ENCODE measurements at places on chromosomes 1 and 21. TPM values are rescaled to one million over a fixed set of nuclear protein-coding genes. Genes with fewer than 3 reads are reported as not detected.

GRCh38 chr1:235087906-235088305 is 40.7 kb downstream of the TOMM20 start:
- DNase-seq: no peak

GRCh38 chr1:88472714-88473113 is 211.4 kb upstream of the PKN2 start:
- DNase-seq: no peak

- peak; percentile 49 for DNase-seq
These were observed 13.3 kb upstream of the TBX15 start for GRCh38 chr1:119001181-119002027.

DNA sequence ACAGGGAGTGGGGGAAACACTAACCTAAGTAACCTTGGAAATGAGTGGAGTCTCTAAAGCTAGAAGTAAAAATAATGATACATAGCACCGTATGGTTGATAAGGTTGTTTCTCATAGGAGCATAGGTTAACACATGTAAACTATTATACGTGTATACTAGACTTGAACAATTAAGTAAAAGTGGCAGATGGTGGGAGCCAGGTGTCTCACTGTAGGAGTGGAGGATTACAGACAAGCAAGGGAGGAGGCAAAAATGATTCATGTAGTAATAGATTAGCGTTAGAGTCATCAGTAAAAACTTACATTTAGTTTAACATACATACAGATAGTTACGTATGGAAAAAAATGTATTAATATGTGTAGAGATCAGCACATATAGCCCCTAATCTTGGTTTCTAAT is 138.4 kb upstream of the DSCAM start:
- no peak for DNase-seq

- DNase-seq: peak; percentile 68
These were observed 64.0 kb downstream of the SLC19A1 start for GRCh38 chr21:45478115-45478801.

GRCh38 chr1:119986007-119986497 is 83.4 kb downstream of the NOTCH2 start:
- no peak for DNase-seq

DNA sequence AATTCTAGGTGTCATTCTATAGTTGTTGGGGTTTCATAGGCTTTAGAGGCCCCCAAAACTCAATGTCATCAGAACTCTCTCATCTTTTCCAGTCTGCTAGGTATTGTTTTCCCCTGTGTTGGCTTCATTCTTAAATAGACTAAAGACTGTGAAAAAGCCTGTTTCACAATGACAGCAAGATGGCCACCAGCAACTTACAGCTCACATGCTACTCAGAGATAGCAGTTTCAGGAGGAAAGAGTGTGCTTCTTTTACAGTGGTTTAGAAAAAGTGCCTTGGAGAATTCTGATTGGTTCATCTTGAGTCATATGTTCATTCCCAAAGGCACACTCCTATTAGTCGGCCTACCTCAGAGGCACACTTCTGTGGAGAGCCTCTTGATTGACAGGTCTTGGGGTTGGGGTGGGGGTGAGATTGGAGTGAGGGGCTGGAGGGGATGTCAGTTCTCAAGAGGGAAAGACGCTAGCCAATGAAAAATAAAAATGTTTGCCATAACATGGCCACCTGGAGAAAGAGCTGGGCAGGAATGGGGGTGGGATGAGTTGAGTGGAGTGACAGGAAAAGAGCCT is 8.5 kb downstream of the IL23R start:
- DNase-seq: no peak

DNA sequence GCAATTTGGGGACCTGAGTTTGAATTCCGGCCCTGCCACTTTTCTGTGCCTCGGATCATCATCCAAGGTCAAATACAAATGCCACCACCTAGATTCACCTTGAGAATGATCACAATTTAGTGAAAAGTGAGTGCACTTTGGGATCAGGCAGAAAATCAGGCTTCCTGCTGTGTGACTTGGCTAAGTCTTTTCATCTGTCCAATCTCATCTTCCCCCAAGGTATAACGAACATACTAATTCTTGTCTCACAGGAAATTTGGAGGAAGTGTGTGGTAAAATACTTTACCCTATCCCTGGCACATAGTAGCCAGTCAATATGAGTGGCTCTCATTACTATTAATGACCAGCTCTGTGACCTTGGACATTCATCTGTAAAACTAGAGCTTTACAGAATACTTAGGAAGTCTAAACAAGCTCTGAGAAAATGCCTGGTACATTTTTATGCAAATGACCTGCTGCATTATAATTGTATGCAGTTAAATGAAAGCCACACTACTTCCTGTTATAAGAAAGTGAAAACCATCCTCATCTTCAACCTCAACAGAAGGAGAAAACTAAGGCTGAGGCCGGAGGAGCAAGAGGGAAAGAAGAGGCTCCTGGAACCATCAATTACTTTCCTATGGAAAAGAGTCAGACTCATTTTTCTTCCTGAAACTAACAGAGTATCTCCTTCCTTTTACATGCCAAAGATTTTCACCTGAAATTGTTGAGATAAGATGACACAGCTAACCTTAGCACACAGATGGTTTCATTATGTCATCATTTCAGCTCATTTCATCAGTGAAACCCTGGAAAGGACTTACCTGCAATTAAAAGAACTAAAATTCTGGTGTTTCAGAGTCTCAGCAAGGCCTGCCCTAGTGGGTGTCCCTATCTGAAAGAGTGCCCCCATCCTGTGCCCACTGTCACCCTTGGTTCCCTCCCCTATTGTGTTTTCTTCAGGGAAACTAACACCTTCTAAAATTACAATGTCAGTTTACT is 32.6 kb upstream of the RGS8 start:
- DNase-seq: no peak

YBEY gene
- 24.9 TPM for total RNA-seq

TEX38 gene
- 1.2 TPM for total RNA-seq

SPAG17 gene
- 0.78 TPM for total RNA-seq

CCDC190 gene
- total RNA-seq: not detected

FMO3 gene
- total RNA-seq: not detected

GUCA2A gene
- total RNA-seq: not detected
